ENCODE measurements at places on chromosomes 2 and 18.

DNA sequence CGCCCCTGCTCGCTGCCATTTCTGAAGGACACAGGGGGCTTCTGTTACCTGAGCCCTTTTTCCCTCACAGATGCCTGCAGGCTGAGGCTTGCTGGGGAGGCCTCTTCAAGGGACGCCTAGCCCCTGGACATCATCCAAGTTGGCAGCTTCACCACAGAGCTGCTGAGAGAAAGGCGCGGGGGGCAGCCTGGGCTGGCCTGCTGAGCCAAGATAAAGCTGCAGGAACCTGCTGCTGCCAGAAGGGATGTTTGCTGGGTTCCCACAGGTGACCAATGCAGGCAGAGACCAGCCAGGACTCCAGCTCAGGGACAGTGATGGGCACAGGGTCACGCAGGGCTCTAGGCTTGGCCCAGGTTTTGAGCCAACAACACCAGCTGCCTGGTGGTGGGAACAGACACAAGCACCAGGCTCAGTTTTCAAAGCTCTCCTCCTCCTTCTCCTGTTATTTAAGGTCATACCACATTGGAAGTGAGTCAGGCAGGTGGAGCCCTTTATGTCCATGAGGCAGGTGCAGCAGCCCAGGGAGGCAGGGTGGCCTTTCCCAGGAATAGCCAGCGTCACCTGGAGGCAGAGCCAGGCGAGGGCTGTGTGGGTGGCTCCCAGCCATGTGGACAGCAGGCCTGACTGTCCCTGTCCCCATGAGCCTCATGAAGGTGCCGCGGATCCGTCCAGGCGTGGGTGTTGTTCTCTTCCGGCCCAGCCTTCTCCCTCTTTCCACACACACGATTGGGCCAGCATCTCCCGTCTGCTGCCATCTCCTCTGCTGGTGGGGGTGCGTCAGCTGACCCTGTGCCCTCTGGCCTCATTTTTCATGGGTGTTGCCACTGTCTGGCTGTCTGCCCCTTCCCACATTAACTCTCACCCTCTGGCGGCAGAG lies 515.5 kb upstream of the MYT1L start:
- DNase-seq = no peak

DNA sequence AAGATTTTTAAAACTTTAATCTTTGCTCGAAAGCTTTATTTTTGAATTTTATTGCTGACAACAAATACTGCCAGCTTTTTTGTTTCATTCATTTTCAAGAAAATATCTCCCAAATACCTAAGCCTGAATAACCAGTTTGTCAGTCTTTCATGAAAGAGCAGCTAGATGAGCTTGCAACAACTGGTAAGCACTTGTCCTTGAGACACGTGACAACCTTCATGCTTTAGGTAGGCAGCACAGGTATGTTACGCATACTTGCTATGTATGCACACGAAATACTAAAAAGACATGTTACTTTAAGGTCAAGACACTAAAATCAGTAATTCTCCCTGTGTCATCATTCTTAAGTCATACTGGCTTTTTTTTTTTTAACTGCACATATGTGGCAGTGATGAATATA lies 12.3 kb downstream of the CEBPZ start:
- DNase-seq = no peak

- peak; percentile 58 for DNase-seq
Measured at GRCh38 chr2:238256594-238257104, 16.8 kb upstream of the HES6 start.

- DNase-seq = no peak
Measured at GRCh38 chr2:16653799-16654198, 11.8 kb downstream of the CYRIA start.

GRCh38 chr2:64120008-64120407 lies 24.2 kb downstream of the PELI1 start:
- no peak for DNase-seq

GRCh38 chr2:406876-407275 lies 119.0 kb upstream of the ALKAL2 start:
- no peak for DNase-seq

- DNase-seq = no peak
Measured at GRCh38 chr2:2742726-2743125, 411.7 kb upstream of the MYT1L start.

- no peak for DNase-seq
Measured at GRCh38 chr18:58041633-58042032, 2.4 kb upstream of the NEDD4L start.

DNA sequence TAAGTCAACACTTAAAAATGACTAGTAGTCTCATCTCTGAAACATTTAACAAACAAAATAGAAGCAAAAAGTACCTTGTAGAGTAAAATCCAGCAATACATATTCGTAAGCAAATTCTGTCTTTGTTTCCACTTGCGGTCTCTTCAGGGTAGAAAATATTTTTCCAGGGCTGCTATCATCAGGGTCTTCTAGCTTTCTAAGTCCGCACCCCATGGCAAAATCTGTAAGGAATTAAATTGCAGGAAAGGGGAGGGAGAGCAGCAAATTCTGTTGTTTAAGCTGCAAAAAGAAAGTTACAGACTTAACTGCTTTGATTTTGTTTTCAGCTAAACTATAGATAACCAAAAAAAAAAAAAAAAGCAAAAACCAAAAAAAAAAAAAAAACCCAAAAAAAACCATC lies at the start of gene RFTN2:
RFTN2 (minus strand) TSS at position 342 of the 400 bp plus-strand sequence; CDS start at position 213, 129 bp downstream.
- no peak for DNase-seq

Measured in stimulated activated naive B cell treated with anti-CD40 and anti-IgM and Interleukin-4, amounts not matched to agents 10 μg/mL and 1 μg/mL and 100 μg/mL, for 72 hours (primary cell).